ENCODE measurements at places on chromosomes 6 and 20. TPM values are rescaled to one million over a fixed set of nuclear protein-coding genes. Genes with fewer than 3 reads are reported as not detected.

The RGS17 gene
- 2.8 TPM for total RNA-seq

The TREML2 gene
- total RNA-seq, result not detected

The CCN5 gene
- total RNA-seq, result 5.0 TPM

DNA sequence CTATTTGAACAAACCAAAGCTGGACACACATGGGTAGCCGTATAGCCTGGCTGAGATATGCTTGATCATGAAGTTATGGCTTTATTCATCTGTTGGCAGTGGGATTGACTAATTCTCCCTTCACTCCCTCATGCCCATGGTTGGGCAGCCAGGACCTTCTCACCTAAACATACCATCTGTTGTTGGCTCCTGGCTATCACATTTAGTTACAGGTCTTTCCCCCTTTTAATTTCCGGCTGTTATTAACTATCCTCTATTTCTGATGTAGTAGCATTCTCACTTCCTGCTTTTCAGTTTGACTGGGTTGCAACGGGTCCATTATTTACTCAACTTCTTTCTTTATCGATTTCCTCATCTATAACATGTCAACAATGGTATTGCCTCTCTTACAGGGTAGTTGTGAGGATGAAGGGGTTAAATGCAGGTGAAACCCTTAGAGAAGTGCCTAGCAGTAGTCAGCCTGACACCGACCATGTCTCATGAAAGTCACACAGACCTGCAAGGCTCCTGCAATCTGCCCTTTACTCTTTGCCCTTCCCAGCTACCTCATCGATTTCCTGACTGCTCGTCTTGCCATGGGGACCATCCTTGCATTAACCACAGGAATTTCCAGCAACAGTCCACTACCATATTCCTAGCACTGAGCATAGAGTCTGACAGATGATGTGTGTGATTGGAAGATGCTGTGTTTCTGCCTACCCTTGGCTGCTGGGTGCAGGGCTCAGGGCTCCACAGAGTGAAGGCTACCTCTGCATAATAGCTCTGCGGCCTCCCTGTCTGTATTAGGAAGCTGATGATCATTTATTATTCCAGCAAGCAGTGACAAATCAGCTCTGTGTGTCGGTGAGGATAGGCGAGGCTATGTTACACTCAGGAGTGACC, 42.2 kb downstream of the PPP1R14C start:
- no peak for DNase-seq

- DNase-seq, result no peak
Measured at GRCh38 chr6:4028051-4028450, 50.9 kb downstream of the FAM217A start.

DNA sequence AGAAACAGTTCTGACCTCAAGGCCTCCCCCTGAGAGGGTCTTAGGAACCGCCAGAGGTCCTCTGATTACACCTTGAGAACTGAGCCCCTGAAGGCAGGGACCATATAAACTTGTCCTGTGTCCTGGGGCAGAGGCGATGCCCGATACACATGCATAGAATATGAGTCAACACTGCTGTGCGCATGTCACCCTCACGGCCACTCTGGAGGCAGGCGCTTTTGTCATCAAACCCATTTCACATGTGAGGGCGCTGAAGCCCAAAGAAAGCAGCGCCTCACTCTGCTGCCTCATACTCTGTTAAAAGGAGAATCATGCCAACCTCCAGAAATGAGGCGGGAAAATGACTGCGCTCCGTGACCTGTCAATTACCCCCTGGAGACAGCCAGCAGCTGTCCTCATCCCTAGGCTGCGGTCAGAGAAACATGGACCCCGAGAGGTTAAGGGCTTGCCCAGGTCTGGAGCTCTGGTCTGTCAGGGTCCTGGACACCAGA, 158.3 kb downstream of the GRM4 start:
- DNase-seq, result no peak

- DNase-seq, result no peak
Measured at GRCh38 chr6:105199711-105200110, 19.9 kb upstream of the POPDC3 start.

- DNase-seq, result no peak
Measured at GRCh38 chr6:168546151-168546550, 105.2 kb downstream of the SMOC2 start.

All from sigmoid colon (tissue), 7 donors.